GM20000 (cell line): ENCODE measurements at places on chromosomes 5 and 9.

- no peak for DNase-seq
These were observed 59.6 kb upstream of the CPLANE1 start for GRCh38 chr5:37308793-37309192.

DNA sequence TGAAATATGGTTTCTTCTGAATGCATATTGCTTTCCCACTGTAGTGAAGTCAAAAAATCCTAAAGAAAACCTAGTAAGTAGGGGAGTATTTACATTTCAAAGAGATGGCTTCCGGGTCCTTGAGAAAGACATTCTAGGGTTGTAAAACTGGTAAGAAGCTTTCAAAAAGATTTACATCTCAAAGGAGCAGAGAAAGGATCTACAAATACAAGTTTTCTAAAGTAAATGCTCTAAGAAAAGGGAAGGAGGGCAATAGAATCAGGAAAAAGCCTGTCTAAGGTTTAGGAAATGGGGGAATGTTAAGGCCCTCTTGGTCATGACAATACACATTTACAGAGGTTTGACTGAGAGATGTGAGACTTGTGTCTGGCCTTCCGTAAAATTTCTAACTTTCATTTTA, 16.7 kb upstream of the TRPC7 start:
- no peak for DNase-seq

- peak; percentile 83 for DNase-seq
These were observed 708 bp upstream of the TUBB4B start for GRCh38 chr9:137240318-137240840.

DNA sequence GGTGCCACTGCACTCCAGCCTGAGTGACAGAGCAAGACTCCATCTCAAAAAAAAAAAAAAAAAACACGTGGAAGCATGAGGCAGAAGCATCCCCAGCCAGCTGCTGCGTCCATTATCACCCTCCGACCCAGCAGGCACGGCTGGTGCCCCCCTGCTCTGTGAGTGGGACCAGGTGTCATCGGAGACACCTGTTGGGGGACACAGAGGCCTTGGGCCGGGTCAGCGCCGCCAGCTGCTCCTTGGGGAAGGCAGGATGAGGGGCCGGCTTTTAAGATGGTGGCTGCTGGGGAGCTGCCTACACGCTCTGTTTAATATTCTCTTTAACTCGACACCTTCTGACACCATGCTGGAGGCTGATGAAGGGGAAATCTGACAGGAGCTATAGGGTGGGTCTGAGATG, 80.2 kb upstream of the RUFY1 start:
- no peak for DNase-seq

- no peak for DNase-seq
These were observed 62.9 kb upstream of the PTGER4 start for GRCh38 chr5:40616781-40617180.

DNA sequence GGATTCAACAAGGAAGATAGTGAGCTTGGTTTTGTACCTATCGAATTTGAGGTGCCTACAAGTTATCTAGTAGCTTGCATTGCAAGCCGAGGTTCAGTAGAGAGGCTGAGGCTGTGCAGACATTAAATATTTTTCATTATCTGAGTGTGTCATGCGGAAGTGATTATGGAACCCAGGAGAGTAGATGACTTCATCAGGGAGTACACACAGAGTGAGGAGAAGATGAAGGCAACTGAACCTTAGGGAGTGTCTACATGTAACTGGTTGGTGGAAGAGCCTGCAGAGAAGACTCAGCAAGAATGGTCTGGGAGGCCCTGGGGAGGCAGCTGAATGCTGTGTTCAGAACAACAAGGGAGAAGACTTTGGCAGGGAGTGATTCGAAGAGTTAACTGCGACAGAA, 393.9 kb downstream of the ARHGEF28 start:
- DNase-seq = no peak
